ENCODE measurements at places on chromosomes 5 and 9.

DNA sequence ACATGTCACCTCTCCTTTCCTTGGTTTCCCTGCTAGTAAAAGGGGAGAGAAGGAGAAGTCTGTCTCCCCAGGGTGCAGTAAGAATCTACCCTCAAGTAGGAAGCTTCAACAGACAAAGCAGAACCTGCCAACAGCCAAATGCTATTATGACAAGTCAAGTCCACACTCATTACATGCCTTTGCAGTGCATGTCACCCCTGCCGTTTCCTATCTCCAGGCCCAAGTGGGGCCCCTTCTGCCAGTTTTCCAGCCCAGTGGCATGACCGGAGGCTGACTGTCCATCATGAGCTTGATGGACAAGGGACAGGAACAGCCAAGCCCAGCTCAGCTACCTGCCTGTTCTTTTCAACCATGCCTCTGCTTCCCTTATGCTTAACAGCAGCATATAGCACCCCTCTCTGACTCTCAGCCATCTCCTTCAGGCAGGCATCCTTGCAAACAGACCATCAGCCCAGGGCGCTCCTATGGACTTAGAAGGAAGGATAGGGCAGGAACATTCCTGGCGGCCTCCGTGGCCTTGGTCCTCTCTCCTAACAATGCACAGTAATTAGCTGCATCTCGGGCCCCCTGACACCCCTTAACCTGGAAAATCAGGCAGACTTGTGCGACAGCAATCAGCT, 107.2 kb upstream of the RAD23B start:
- no peak for DNase-seq

DNA sequence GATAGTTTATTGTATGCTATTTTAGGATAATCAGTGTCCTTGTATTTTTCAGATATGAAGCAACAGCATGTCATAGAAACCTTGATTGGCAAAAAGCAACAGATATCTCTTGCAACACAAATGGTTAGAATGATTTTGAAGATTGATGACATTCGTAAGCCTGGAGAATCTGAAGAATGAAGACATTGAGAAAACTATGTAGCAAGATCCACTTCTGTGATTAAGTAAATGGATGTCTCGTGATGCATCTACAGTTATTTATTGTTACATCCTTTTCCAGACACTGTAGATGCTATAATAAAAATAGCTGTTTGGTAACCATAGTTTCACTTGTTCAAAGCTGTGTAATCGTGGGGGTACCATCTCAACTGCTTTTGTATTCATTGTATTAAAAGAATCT, 14.5 kb downstream of the CCT5 start:
- DNase-seq, result no peak

- no peak for DNase-seq
Measured at GRCh38 chr5:147417135-147417813, 92.6 kb downstream of the DPYSL3 start.

- DNase-seq, result no peak
Measured at GRCh38 chr5:4093236-4093635, 497.6 kb downstream of the IRX1 start.
